Stromal cell of bone marrow (primary cell): ENCODE measurements at places on chromosomes 3 and 15.

DNA sequence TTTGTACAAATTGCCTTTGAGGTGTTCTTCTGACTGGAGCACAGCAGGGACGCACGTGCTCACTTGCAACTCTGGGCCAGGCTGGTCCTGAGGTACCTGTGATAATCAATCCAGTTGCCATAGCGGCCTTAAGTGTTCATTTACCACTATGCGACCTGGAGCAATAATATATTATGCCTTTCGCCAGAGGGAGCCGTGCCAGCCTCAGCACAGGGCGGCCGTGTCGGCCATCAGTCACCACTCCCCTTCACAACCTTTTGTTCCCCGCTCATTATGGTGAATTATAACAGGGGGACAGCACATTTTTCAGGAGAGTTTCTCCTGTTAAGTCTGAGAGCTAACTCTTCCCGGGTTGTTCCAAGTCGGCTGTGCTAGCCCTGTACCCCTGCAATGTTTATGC is 289.7 kb downstream of the RORA start:
- DNase-seq = no peak

GRCh38 chr15:98983334-98983733 is 24.3 kb downstream of the PGPEP1L start:
- peak; percentile 85 for DNase-seq

- DNase-seq = no peak
These were observed 234.5 kb upstream of the ZBTB20 start for GRCh38 chr3:115381573-115381912.

- DNase-seq = peak; percentile 38
These were observed 14.2 kb downstream of the EIF4E3 start for GRCh38 chr3:71710906-71711494.

- no peak for DNase-seq
These were observed 267.0 kb downstream of the PLCL2 start for GRCh38 chr3:17151598-17152373.

GRCh38 chr15:33963831-33964664 is 4.2 kb upstream of the CHRM5 start:
- peak; percentile 37 for DNase-seq

GRCh38 chr3:123593381-123593780 is 8.5 kb upstream of the HACD2 start:
- DNase-seq = no peak

DNA sequence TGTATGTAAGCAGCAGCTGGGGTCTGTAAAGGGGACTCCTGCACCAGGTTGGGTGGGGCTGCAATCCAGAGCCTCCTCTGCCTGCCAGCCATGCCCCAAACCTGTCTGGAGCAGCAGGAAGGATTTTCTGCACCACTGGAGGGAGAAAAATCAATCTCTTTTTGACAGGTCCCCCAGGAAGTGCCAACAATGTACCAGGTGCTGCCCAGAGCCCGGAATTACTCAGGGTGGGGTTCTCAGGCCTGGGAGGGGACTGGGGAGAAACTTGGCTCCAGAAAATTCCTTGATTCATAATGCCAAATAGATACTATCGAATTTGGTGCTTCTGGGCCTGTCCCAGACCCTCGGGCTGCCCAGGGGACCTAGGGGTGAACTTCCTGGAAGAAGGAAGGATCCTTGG is 52.6 kb downstream of the WNT7A start:
- no peak for DNase-seq

DNA sequence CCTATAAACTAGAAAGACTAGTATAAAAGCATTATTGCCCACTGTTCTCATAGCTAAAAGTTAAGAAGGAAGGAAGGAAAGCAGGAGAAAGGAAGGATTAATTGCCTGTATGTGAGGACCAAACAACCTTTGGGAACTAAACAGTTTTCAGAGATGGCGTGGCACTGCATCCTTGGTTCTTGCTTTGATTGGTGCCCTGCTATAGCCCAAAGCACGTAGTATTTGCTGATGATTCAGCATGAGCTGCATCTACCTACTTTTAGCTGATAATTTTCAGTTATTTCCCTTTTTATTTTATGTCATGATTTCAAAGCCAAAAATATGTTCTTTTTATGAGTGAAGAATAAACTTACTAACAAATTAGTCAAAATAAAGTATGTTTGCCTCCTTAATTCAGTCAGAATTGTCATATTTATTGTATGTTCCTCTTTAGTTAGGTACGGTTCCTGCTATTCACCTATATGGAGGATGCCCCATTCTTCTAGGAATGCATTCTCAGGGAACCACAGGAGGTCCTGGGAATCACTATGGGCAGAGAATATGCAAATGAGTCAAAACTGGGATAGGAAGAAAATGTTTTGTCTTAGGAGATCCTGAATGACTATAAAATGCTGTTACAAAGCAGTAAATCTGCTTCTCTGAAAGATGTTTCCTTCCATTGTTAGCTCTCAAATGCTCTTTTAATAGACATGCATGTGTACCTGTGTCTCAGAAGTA is 65.4 kb upstream of the THSD4 start:
- no peak for DNase-seq

GRCh38 chr15:77112838-77113504 is 42.1 kb upstream of the TSPAN3 start:
- DNase-seq = no peak

GRCh38 chr3:102238362-102238761 is 196.5 kb upstream of the ZPLD1 start:
- DNase-seq = no peak

DNA sequence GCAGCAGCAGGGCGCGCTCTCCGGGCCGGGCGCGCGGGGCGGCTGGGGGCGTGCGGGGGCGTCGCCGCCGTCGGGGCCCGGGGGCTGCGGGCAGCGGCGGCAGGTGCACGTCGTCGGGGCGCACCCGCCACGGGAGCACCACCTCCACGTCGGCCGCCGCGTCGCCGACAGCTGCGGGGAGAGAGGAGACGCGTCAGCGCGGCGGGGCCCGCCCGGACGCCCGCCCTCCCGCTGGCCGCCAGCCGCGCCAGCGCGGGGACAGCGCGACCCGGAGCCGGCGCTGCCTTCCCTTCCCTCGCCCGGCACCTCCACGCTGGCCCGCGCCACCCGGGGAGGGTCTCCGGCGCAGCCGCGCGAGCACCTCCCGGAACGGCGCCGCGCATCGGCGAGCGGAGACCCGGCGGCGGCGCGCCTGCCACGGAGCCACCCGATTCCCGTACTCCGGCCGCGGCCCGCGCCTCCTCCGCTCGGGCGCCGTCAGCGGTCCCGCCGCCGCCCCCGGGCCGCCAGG is 481 bp downstream of the ADAMTS17 start:
- no peak for DNase-seq

- no peak for DNase-seq
These were observed 36.2 kb upstream of the LDHAL6B start for GRCh38 chr15:59170295-59171066.

DNA sequence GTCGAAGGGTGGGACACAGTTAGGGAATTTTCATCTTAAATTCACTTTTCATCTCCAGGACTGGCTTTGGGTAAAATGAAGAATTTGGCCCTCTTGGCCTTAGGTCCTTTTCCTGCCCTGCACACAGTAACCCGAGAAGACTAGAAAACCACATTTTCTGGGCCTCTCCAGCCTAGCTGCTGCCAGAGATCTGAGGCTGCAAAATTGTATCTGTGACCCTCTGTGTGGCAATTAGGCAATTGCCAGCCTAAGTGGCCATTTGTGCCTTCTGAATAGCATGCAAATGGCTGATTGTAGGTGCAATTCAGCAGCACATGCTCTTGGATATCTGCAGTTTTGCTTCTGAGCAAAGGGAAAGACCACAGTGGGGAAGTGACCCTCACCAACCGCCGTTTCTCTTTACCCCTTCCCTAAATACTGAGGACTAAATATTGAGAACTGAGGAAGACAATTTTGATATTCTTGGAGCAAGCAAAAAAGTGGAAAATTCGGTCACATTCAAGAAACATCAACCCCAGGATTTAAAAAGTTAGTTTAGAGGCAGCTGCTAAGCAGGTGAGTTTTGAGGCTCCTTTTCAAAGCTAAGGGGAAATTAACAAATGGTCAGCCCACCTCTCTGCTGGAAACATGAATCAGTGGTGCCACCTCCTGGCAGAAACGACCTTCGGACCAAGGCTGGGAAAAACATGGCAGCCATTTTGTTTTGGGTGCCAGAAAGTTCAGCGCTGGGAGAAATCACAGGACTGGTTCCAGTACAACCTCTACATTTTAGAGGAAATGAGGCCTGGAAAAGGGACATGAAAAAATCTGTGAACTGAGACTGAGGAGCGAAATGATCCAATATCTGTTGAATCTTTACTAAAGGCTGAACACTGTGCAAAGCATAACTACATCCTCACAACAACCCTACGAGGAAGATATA is 56.6 kb upstream of the PRTG start:
- no peak for DNase-seq

DNA sequence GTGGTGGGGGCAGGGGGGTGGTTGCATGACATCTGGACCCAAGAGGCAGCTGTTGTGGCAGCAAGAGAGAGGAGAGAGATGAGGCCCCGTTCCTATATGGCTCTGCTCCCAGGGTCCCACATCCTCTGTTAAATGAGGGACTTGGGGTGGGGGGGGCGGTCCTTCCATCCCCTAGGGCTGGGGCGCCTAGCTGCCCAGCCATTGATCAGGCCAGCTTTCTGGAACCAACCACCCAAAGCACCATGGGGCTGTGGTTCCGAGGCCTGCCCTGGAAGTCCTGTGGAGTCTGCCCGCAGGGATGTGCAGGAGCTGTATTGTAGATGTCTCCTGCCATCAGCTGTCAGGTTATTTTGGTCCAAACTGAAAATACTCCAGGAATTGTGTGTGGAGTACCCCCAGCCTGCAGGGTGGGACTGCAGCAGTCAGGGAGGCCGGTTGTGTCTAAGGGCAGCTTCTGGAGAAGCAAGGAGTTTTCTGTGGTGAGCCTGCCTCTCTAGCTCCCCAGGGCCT is 5.2 kb downstream of the FURIN start:
- DNase-seq = no peak

DNA sequence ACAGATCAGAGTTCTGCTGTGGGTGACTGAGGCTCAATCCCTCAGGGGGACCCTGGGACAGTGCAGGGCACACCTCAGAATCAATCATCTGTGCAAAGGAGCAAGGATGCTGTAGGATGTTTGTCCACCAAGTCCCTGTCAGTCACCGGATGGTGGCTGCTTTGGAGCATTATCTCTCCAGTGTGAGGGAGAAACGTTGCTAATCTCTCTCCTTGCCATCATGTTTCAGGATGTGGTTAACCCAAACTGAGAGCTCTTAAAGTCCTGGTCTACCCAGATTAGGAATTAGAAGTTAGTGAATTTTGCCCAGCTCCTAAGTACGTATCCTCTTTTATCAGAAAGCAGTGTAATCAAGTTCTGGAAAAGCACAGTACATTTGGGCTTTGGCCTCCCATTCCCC is 26.2 kb upstream of the LRRC3B start:
- no peak for DNase-seq
